Caki2 (cell line): ENCODE measurements at places on chromosomes 13 and 19. TPM values are rescaled to one million over a fixed set of nuclear protein-coding genes. Genes with fewer than 3 reads are reported as not detected.

- DNase-seq: no peak
These were observed 56.0 kb downstream of the STK24 start for GRCh38 chr13:98520674-98521449.

DNA sequence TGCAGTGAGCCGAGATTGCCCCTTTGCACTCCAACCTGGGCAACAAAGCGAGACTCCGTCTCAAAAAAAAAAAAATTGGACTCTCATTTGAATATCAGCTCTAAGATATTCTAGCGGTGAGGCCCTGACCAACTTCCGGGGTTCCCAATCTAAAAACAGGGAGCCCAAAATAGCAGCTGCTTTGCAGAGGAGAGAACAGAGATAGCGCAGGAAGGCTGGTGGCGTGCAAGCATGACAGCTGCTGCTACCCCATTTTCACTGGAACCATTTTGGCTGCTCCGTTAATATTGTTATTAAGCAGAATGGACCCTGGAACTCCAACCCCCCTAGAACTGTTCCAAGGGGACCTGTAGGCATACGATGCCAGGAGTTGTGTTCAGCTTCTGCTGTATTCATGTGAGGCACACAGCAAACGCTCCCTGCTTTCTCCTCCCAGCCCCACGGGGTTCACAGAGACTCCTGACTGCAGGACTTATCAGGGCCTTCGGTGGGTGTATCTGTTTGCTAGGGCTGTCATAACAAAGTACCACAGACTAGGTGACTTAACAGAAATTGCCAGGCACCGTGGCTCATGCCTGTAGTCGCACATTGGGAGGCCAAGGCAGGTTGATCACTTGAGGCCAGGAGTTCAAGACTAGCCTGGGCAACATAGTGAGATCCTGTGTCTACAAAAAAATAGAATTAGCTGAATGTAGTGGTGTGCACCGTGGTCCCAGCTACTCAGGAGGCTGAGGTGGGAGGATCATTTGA, 11.5 kb downstream of the STXBP2 start:
- DNase-seq: no peak

GRCh38 chr19:14091813-14092462, 1.4 kb upstream of the SAMD1 start:
- no peak for DNase-seq

DNA sequence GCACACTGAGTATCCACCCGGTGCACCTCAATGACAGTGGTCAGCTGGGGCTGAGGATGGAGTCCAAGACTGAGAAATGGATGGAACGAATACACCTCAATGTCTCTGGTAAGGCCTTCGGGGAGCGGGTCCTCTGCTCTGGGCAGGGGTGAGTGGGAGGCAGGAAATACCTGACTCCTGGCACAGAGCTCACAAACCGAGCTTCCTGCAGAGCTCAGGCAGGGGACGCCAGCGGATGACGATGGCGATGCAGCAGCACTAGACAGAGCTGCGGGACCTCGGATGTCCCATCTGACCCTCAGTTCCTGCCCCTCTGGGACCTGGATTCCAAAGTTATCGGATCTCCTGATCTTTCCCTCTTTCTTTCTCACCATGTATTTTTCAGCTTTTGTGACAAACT, 3.8 kb downstream of the CD22 start:
- DNase-seq: no peak

The PSG6 gene
- not detected in 2 replicates for total RNA-seq

DNA sequence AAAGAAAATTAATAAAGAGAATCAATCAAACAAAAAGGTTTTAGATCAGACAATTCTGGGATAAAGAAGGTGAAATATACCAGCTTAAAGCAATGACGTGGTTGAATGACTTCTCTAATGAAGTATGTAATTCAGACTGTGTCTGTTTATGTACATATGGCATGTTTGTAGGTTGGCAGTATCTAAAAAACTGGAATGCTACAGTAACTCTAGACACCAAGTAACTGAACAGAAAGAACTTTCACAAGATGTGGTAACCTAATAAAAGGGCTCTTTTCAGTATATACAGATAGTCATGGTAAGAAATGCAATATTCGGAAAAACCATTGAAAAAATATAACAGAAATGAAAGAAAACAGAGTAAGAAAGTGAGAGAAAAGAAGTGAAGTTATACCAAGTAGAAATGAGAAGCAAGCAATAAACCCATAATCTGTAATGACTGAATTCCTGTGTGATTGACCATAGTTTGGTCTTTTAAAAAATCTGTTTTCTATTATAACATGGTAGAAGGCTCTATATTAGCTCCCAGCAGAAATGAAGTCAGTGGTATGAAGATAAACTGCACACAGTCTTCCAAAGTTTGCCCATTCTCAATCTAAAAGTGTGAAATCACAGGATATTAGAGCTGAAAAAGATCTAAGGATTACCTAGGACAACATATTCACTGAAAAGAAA, 31.4 kb downstream of the ELF1 start:
- no peak for DNase-seq

DNA sequence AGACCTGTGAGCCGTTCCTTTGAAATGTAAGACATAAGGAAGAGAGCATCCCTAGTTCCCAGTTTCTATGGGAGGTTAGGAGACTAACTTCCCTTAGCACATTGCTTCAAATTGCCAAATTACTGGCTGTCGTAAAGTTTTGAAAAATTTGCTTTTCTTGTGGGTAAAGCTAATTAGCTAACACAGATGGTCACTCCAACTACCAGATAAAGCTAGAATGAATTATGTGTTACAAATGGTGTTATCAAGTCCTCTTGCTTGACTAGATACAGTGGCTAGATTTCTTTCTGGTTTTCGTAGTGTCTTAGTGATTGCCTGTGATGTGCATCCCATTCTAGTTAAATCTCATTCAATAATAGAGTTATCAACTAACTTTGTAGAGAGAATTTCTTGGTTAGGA, 416.6 kb upstream of the ATXN8OS start:
- DNase-seq: no peak

The RFPL4A gene
- not detected in 2 replicates for total RNA-seq

The CACNG8 gene
- not detected in 2 replicates for total RNA-seq

The NLRP9 gene
- not detected in 2 replicates for total RNA-seq

The PVR gene
- total RNA-seq: 80.5 and 93.9 TPM in 2 replicates

- peak; percentile 34 for DNase-seq
These were observed 918.8 kb downstream of the SLITRK1 start for GRCh38 chr13:82963226-82964099.

- no peak for DNase-seq
These were observed 1.5 kb upstream of the LIPE start for GRCh38 chr19:42428676-42429075.

The MEIS3 gene
- 41.7 and 44.4 TPM in 2 replicates for total RNA-seq

DNA sequence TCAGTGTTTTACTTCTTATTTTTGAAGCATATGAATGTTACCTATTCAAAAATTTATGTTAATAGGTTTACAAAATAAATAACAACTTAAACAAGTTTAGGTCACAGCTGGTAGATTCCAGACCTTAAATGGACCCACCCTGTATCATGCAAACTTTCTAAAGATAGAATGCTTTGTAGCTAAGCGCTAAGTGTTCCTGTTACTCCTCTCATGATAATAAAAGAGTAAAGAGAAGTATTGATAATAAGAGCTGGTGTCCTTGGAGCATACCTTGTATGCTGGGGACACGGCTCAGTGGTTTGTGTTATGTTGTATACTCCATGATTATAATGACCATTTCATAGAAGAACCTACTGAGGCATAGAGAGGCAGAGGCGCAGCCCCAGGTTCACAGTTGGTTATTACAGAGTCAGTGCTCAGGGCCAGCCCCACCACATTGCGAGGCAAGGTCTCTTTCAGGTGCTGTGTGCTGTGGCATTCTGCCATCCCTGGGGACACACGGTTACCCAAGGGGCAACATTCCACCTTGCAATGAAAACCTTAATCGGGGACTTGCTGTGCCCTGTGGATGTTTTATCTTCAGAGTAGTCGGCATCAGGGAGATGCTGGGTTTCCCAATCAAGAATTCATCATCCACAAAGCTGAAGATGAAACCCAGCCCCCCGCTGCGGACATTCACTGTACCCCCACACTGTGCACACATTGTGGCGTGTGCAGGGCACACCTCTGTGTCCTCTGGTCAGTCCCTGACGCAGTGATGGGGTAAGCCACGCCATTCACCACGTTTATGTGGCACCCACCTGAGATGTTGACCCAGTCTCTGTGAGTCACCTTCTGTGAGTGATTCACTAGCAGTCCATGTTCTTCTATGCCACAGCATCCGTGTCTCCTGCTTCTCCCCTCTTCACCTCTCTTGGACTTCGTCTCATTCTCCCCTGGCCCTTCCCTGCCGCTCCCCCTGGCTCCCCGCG, 186.7 kb downstream of the COL4A1 start:
- DNase-seq: no peak

GRCh38 chr19:19064811-19065745, 1.3 kb downstream of the SLC25A42 start:
- DNase-seq: no peak

DNA sequence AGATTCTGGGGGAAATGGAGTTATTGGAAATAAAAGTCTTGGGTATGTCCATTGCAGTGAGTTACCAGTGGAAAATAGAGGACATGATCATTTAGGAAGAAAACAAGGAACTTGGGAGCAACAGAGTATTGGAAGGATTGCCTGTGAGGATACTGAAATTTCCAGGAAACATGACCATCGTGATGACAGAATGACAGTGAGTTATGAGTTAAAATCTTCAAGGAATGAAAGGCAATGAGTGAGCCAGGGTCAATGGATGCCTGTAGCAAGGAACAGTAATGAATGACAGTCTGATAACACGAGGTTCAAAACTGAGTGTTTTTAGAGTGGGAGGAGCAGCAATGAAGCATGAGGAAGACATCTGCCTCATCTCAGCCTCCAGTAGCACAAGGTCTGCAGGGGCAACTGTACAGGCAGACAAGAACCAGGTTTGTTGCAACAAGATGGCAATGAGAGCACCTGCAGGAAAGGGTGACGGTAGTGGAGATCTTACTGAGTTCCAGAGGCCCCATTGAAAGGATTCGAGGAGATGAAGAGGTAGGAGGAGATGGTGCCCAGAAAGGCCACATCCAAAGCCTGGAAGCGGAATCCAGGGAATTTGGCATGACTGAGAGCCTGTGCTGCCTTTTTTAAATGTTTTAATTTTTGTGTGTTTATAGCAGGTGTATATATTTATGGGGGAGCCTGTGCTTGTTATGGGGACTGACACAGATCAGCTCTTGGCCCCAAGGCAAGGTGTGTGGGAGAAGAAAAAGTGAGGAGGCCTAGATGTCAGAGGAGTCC, 43.9 kb downstream of the N4BP2L1 start:
- no peak for DNase-seq

The ZNF98 gene
- total RNA-seq: not detected in 2 replicates

The ZNF541 gene
- not detected in 2 replicates for total RNA-seq

DNA sequence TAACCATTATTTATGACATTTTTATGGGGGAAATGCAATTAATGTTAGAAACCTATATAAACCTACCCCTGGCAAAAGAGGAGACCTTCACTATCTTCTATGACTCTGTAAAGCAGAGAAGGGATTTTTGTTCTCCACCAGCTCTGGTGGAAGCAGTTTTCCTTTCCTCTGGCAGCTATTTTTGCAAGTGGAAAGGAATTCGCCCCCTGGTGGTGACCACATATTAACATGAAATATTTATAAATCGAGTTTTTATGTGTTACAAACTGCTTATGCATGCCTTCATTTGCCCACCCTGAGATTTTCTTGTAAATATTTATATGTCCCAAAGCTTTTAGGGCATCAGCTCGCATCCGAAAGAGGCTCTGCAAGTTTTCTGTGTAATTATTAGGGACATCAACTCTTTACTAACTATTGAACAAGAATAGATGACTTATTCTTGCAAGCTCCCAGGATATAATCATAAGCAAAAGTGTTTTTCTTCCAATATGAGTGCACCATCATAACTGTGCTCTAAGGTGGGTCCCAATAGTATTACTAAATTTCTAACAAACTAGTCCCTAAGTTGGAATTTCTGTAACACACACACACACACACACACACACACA, 62.4 kb downstream of the SERTM1 start:
- peak; percentile 18 for DNase-seq

DNA sequence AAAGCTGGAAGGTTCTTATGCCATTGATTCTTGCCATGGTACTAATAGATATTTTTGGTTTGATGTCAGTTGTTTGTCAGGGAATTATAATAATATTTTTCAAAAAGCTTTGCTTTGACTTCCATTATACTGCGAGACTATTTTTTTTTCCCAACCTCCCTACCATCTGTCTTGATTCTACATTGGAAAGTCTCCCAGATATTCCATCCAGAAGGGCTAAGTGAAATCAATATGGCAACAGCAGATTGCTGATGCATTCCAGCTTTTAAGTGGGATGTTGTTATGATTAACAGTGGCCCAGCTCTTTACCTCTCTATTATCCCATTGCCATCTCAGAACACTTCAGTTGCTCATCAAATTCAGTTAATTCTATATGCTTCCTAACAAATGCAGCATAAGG, 247.4 kb downstream of the OXGR1 start:
- no peak for DNase-seq

GRCh38 chr13:75258159-75258782, 223.7 kb downstream of the TBC1D4 start:
- DNase-seq: peak; percentile 12

DNA sequence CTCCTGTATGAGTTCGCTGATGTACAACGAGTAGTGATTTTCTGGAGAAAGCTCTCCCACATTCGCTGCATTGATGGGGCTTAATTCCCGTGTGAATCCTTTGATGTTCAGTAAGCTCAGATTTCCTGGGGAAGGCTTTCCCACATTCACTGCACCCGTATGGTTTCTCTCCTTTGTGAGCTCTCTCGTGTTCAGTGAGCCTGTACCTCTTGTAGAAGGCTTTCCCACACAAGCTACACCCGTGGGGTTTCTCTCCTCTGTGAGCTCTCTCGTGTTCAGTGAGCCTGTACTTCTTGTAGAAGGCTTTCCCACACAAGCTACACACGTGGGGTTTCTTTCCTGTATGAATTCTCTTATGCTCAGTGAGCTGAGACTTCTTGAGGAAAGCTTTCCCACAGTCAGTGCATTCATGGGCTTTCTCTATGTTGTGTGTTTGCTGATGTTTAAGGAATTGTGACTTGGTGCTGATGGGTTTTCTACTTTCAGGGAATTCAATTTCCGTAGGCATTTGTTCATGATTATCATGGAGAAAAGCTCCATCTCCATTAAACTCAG, 3.5 kb upstream of the ZNF577 start:
- DNase-seq: no peak

The GARIN5A gene
- total RNA-seq: 0.43 TPM in 1 of 2 replicates, not detected in the other

The BAX gene
- total RNA-seq: 188 and 220 TPM in 2 replicates

DNA sequence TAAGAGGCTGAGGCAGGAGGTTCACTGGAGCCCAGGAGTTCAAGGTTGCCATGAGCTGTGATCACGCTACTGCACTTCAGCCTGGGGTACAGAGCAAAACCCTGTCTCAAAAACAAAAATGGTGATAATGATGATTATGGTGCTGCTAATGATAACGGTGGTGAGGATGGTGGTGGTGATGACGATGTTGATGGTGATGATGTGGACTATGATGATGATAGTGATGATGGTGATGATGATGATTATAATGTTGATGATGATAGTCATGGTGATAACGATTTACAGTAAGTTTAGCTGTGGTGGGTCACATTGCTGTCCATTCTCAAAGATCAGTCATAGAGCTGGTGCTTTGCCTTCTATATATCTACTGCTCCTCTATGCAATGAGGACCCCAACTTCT, 1340.6 kb downstream of the UQCRFS1 start:
- DNase-seq: no peak
